Cerebellar cortex (tissue), 1 donor: ENCODE measurements at places on chromosomes 4 and X.

GRCh38 chr4:53763813-53764597, 172.7 kb upstream of the LNX1 start:
- DNase-seq: no peak

GRCh38 chr4:159013692-159014091, 89.2 kb upstream of the RAPGEF2 start:
- DNase-seq: no peak

DNA sequence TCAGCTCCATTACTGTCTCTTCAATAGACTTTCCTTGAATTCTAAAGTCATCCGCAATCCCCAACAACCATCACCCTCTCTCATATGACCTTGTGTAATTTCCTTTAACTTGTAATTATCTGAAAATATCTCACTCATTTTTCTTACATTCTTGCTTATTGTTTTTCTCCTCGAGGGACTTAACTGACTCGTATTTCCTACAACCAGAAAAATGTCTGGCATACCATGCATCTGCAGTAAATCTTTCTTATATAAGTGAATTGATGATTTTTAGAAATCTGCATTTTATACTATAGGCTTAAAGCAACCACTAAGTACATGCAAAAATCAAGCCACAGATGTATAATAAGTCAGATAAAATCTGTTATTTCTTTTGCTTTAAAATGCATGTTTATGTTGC, 276.7 kb downstream of the UNC5C start:
- no peak for DNase-seq

DNA sequence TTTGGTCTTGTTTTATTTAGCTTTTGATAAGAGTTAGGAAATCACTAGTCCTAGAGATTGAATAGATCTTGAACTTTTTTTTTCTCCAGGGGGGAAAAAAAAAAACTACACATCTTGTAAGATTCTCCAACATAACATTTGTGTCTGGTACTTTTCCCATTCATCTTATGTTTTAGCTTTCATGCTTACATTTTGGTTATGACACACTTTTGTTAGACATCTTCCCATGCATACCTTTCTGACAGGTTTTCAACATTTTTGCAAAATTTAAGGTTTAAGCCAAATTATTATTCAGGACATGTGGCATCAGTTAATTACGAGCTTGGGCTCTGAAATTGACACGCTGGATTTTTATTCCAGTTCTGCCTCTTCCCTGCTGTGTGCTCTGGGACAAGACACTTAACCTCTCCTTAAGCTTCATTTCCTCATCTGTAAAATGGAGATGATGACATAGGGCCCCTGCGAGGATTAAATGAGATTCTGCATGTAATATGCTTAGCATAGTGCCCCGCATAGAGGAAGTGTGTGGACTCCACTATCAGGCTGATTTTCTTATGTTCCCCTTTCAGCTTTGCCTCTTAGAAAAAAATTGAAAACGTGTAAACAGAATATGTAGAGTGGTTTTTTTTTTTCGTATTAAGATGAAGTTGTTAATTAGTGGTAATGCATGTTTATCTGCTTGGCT, 5.3 kb downstream of the KIT start:
- no peak for DNase-seq

DNA sequence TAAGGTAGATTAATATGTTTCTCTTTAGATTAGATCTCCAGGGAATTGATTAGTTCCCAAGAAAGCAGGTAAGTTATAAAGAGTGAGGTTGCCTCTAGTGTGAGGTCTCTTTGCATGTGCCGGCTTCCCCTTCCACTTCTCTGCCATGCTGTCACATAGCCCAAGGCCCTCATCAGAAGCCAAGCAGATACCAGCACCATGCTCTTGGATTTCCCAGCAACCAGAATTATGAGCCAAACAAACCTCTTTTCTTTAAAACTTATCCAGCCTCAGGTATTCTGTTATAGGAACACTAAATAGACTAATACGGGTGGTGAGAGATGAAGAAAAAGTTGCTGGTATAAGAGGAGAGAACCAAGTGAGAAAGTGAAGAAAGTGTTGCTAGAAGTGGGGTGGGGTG, 15.1 kb downstream of the ANKRD50 start:
- no peak for DNase-seq

DNA sequence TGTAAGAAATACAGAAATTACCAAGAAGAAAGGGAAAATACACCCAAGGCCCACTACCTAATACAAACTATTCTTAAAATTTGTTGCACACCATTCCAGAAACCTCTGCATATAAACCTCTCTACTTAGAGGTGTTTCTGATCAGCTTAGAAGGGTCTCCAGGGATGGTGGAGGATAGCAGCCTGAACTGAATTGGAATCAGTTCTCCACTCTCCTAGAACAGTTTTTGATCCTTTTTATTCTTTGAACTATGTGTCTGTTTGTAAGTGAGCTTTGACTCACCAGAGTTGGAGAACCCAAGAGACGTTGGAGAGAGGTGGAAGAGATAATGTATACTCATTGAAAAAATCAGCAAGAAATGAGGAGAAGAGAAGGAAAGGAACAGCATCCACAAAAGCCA, 96.6 kb upstream of the OTUD4 start:
- no peak for DNase-seq

GRCh38 chr4:147799986-147800555, 68.2 kb downstream of the ARHGAP10 start:
- DNase-seq: no peak

DNA sequence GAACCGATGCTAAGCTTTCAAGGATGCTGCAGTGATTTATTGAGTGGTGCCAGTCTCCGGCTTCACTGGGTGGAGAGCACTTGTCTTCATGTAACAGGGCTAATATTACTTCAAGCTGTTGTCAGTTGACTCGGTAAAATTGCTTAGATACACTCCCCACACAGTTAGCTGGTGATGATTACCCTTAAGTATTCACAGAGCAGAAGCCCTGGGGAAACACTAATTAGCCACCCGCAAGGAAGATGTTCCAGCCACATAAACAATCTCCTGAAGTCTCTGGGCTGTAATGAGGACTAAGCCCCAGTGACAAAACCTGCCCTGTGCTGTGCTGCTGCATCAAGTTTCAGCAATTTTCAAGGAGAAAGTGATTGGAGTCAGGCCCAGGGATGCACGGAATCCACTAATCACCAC, 37.3 kb upstream of the GK2 start:
- DNase-seq: no peak

DNA sequence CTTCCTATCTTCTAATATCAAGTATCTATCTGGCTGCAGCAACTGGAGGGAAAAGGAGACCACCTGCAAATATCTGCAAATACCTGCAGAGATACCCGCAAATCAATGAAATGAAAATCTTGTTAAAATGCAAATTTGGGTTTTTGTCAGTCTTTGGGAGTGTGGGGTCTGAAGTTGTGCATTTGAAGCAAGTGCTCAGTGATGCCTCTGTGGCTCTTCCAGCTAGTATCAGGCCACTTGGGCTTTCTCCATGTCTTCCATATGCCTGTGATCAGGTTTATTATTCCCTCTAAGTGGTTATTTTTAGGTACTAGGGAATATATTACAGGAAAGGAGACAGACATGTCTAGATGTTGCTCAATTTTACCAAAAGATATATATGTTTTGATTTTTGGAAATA, 880.3 kb downstream of the ADGRL3 start:
- DNase-seq: no peak

GRCh38 chr4:47010347-47010911, 17.0 kb upstream of the GABRA4 start:
- DNase-seq: no peak

DNA sequence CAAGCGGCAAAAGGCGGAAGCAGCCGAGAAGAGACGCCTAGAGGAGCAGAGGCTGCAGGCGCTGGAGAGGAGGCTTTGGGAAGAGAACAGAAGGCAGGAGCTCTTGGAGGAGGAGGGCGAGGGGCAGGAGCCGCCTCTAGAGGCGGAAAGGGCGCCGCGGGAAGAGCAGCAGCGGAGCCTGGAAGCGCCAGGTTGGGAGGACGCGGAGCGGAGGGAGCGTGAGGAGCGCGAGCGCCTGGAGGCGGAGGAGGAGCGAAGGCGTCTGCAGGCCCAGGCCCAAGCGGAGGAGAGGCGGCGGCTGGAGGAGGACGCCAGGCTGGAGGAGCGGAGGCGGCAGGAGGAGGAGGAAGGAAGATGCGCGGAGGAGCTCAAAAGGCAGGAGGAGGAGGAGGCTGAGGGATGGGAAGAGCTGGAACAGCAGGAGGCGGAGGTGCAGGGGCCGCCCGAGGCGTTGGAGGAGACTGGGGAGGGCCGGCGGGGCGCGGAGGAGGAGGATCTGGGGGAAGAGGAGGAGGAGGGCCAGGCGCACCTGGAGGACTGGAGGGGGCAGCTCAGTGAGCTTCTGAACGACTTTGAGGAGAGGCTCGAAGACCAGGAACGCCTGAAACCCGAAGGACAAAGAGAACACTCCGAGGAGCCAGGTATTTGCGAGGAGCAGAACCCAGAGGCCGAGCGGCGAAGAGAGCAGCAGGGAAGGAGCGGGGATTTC, 72.9 kb downstream of the AASDH start:
- DNase-seq: no peak
